ENCODE measurements at places on chromosomes 7 and 10.

DNA sequence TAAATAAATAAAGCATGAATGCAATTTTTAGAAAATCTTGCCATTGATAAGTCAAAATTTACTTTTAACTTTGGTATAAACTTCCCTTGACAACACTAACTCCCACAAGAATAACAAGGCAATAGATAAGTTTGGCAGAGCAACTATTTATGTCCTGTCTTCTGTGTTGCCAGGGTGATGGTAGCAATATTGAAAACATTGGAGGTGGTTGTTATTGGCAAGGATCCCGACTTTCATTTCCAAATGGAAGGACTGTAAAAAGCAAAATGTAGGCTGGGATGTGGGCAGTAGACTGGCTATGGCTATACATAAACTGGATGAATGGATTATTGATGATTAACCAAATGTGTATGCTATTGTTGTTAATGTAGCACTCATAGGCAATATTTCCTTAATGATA is 134.9 kb upstream of the CACNA2D1 start:
- no peak for DNase-seq

DNA sequence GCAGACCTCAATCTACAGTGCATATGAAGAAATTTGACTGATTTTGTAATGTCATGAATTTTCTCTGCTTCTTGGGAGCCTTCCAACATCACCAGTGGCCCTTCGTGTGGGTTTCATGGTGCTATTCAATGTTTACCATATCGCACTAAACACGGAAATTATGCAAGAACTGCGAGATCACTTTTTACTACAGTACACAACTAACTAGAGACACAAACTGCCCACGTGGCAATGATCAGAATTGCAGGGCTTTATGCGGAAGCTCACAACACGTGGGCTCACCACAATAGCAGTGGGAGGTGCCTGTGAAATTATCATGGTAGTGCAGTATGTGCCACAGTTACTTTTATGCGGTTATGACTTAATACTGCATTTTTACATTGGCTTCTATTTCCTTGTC is 449.7 kb upstream of the KLF6 start:
- no peak for DNase-seq

DNA sequence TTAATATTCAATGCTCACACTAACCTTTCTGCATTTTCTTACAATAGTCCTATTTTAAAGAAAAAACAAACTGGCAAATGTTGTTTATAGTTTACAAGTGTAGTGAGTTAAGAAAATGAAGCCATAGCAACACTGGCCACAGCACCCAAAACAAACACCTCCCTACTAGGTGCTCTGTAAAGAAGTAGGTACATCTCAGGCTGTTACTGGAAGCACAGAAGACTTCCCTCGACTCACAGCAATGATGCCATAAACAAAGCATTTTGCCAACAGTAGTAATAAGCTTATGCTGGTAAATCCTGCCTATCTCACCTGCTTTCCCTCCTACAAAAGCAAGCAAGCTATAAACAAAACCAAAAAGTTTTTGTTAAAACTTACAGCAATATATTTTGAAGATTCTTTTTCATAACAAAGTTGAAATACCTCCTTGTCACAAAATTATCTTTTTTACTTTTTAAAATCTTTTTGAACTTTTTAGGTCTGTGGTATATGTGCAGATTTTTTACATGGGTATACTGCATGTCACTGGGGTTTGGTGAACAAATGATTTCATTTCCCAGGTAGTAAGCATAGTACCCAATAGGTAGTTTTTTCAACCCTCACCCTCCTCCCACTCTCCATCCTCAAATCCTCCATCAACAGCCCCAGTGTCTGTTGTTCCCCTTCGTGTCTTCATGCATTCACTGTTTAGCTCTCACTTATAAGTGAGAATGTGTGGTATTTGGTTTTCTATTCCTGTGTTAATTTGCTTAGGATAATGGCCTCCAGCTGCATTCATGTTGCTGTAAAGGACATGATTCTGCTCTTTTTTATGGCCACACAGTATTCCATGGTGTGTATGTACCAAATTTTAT is 28.4 kb downstream of the COA1 start:
- DNase-seq = no peak

- DNase-seq = peak; percentile 50
Measured at GRCh38 chr10:71964743-71965515, 734 bp downstream of the CHST3 start.

DNA sequence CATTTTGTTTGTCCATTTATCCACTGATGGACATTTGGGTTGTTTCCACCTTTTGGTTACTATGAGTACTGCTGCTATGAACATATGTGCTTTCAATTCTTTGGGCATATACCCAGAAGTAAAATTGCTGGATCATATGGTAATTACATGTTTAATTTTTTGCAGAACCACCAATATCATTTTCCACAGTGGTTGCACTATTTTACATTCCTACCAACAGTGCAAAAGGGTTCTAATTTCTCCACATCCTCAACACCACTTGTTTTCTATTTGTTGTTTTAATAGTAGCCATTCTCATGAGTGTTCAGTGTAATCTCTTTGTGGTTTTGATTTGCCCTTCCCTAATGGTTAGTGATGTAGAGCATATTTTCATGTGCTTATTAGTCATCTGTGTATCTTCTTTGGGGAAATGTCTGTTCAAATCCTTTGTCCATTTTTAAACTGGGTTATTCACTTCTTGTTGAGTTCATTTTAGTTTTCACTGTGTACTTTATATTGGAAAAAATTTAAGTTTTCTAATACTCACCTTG is 101.9 kb downstream of the HIBADH start:
- no peak for DNase-seq

DNA sequence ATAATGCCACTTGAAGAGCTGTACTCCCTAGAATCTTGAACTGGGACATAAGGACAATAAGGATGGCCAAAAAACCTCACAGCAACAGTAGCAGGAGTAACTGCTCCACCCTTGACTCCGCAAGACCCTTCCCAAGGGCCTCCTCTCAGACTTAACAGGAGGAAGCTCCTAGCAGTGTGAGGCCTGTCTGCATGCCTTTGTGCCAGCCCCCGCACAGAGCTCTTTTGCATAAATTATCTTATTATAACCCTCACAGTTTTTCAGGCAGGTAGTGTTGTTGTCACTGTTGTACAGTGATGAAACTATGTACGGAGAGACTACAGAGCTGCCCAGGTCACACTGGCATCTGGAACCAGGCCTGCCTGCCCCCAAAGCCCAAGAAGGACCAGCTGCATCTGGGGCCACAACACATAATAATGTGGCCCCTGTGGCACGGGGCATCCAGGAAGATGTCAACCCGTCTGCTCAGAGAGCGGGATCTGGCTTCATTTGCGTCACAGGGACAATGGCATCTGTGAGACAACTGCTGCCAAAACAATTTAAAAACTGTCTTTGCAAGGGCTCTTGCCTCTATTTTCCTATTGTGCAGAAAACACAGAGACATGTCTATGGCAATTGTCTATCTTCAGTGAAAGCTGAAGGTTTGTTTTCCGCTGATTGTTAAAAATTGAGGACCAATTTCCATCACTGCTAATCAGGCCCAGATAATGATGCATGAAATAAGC is 249.3 kb upstream of the GRB10 start:
- no peak for DNase-seq

- no peak for DNase-seq
Measured at GRCh38 chr7:70347463-70348254, 749.4 kb downstream of the AUTS2 start.

DNA sequence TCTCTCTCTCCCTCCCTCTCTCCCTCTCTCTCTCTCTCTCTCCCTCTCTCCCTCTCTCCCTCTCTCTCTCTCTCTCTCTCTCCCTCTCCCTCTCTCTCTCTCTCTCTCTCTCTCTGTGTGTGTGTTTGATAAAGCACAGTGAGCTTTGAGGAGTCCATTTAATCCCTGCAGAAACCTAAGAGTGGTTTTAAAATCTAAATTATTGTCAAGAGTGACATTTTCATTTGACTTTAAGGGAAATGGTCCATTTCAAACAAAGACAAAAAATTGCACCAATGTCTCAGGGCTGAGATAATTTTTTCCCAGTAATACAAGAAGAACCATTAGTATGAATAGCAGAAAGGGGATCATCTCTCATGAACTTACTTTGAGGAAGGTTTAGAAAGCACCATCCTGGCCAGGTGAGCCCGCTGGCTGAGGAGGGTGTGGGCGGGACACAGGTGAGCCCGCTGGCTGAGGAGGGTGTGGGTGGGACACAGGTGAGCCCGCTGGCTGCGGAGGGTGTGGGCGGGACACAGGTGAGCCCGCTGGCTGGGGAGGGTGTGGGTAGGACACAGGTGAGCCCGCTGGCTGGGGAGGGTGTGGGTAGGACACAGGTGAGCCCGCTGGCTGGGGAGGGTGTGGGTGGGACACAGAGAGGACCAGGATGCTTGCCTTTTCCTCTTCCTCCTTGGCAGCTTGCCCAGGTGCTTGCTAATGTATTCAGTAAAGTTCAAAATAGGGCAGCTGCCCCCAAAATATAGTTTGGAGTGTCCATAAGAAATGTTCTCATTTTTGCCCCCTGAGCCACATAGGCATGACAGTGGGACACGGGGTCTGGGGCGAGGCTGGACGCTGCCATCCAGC is 125.0 kb downstream of the DNAJB6 start:
- no peak for DNase-seq

- peak; percentile 54 for DNase-seq
Measured at GRCh38 chr10:102834143-102834542, 3.1 kb downstream of the CYP17A1 start.

GRCh38 chr7:74526780-74527179 is 73.1 kb downstream of the GTF2IRD1 start:
- no peak for DNase-seq

DNA sequence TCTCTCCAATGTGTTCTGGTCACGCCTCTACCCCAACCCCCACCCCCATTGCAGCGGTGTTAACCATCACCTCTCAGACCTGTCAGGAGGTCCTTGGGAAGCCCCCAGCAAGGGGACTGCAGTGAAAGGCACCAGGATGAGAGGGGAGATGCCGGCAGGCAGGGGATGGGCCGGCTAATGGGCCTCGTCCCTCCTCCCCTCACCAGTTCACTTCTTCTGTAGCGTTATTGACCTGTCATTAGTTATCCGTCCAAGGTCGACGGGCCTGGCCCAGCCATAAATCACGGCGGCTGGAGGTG is 18.8 kb downstream of the POLL start:
- no peak for DNase-seq

GRCh38 chr7:137454767-137455166 is 111.2 kb upstream of the PTN start:
- DNase-seq = no peak

Measured in WERI-Rb-1 (cell line).